ENCODE measurements at places on chromosomes 7 and 10.

DNA sequence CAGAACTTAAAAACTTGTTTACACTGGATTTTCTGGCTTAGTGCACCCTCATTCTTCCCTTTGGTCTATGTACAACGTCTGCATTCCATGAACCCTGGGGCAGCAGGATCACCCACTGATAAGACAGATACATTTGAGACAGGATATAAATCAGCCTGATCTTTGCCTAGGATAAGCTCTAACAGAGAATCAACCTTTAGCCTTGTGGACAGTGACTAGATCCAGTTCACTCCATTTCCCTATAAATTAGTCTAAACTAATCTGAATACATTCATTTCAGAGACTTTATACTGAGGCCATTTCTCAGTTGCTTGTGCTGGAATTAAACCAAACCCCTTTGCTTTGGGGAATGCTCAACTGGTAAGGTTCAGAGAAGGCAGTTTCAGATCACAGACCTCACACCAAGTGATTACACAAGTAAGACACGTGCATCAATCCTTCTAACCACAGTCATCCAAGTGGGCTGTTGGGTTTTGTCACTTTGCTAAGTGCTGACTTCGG lies 639.8 kb upstream of the FZD8 start:
- no peak for DNase-seq

GRCh38 chr7:86469680-86470295 lies 173.9 kb upstream of the GRM3 start:
- DNase-seq, result no peak

- no peak for DNase-seq
Measured at GRCh38 chr10:47053081-47053798, 142.0 kb downstream of the PTPN20 start.

- no peak for DNase-seq
Measured at GRCh38 chr10:68989317-68989990, 851 bp downstream of the KIFBP start.

- DNase-seq, result no peak
Measured at GRCh38 chr7:116540743-116541142, 15.9 kb downstream of the CAV1 start.

All from activated CD8-positive, alpha-beta memory T cell treated with anti-CD3 and anti-CD28 coated beads for 4 hours (primary cell).